ENCODE measurements at places on chromosomes 5 and 9.

- DNase-seq, result no peak
These were observed 883.1 kb downstream of the CDH18 start for GRCh38 chr5:19104948-19105347.

GRCh38 chr5:75286211-75286773 lies 49.6 kb upstream of the ANKRD31 start:
- DNase-seq, result no peak

- no peak for DNase-seq
These were observed 46.2 kb downstream of the IL31RA start for GRCh38 chr5:55897206-55897894.

GRCh38 chr9:91894536-91894935 lies 55.5 kb downstream of the ROR2 start:
- no peak for DNase-seq

- no peak for DNase-seq
These were observed 238.0 kb downstream of the HSPA4 start for GRCh38 chr5:133289686-133290367.
